ENCODE measurements at places on chromosomes 3 and 15. TPM values are rescaled to one million over a fixed set of nuclear protein-coding genes. Genes with fewer than 3 reads are reported as not detected.

IL16 gene
- 1.0 TPM for total RNA-seq

B4GALT4 gene
- 27.4 TPM for total RNA-seq

B3GNT5 gene
- 22.8 TPM for total RNA-seq

SENP8 gene
- 2.9 TPM for total RNA-seq

TF gene
- 9.5 TPM for total RNA-seq

CEP19 gene
- total RNA-seq: 7.1 TPM

CCDC54 gene
- not detected for total RNA-seq

PLCH1 gene
- total RNA-seq: 0.03 TPM

FGF12 gene
- total RNA-seq: 0.51 TPM

GUCA1C gene
- total RNA-seq: not detected

SPINK8 gene
- not detected for total RNA-seq

TMF1 gene
- total RNA-seq: 18.7 TPM

C3orf22 gene
- not detected for total RNA-seq

PP2D1 gene
- not detected for total RNA-seq

COL8A1 gene
- total RNA-seq: 0.13 TPM

RAB8B gene
- total RNA-seq: 17.6 TPM

PRSS50 gene
- 0.13 TPM for total RNA-seq

CCDC39 gene
- total RNA-seq: not detected

CPNE9 gene
- total RNA-seq: 0.13 TPM

GRCh38 chr3:168070919-168071318, 24.8 kb downstream of the GOLIM4 start:
- DNase-seq: no peak

DNA sequence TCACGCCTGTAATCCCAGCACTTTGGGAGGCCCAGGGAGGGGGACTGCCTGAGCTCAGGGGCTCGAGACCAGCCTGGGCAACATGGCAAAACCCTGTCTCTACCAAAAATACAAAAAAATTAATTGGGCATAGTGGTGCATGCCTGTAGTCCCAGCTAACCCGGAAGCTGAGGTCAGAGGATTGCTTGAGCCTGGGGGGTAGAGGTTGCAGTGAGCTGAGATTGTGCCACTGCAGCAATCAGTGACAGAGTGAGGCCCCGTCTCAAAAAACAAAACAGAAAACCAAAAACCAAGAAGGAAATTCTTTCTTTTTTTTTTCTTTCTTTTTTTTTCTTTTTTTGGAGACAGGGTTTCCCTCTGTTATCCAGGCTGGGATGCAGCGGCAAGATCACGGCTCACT, 3.5 kb downstream of the SPATA12 start:
- DNase-seq: no peak

GRCh38 chr15:68045289-68046265, 8.5 kb upstream of the PIAS1 start:
- DNase-seq: no peak

- no peak for DNase-seq
These were observed 209.2 kb upstream of the CTNNB1 start for GRCh38 chr3:40990062-40990456.

DNA sequence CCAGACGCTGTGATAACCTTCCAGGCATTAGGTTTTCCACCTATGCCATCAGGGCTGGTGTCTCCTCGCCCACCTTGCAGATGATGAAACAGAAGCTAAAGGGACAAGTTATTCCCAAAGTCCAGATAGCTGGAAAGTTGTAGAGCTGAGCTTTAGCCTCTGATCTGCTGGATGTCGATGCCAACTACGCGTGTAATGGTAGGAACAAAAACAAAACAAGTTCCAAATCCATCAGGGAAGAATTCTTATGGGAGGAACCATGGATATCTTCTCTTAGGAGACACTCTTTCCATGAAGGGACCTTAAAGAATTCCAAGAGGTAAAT, 28.1 kb upstream of the RHO start:
- no peak for DNase-seq

GRCh38 chr15:39628546-39629257, 47.8 kb downstream of the THBS1 start:
- DNase-seq: no peak

GRCh38 chr3:98013411-98014267, 21.5 kb downstream of the GABRR3 start:
- DNase-seq: no peak

- no peak for DNase-seq
These were observed 713.5 kb upstream of the LMCD1 start for GRCh38 chr3:7787871-7788828.

GRCh38 chr15:100180921-100181320, 160.9 kb downstream of the ADAMTS17 start:
- no peak for DNase-seq

DNA sequence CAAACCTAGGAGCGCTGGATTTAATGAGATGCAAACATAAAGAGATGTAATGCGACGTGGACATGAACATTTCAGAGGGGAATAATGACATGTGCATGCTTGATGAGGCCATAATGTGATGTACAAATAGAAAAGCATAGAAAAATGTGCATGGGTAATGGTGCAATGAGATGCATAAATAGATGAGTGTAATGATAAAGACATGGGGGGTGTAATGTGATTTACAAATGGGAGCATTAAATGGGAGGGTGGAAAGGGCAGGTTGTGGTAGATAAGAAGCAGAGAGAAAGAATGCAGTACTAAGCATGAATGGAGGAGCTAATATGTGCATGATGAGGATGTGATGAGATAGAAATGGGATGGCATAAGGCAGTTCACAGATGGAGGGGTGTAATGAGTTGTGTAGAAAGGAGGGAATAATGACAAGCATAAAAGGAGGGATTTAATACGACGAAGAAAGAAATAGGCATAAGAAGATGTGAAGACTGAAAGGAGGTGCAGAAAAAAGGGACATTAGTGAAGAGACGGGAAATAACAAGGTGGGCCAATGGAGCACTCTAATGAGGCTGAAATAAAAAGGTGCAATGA, 137.5 kb upstream of the CCNL1 start:
- DNase-seq: no peak

- no peak for DNase-seq
These were observed 8.5 kb downstream of the KLHL18 start for GRCh38 chr3:47291158-47291753.

DNA sequence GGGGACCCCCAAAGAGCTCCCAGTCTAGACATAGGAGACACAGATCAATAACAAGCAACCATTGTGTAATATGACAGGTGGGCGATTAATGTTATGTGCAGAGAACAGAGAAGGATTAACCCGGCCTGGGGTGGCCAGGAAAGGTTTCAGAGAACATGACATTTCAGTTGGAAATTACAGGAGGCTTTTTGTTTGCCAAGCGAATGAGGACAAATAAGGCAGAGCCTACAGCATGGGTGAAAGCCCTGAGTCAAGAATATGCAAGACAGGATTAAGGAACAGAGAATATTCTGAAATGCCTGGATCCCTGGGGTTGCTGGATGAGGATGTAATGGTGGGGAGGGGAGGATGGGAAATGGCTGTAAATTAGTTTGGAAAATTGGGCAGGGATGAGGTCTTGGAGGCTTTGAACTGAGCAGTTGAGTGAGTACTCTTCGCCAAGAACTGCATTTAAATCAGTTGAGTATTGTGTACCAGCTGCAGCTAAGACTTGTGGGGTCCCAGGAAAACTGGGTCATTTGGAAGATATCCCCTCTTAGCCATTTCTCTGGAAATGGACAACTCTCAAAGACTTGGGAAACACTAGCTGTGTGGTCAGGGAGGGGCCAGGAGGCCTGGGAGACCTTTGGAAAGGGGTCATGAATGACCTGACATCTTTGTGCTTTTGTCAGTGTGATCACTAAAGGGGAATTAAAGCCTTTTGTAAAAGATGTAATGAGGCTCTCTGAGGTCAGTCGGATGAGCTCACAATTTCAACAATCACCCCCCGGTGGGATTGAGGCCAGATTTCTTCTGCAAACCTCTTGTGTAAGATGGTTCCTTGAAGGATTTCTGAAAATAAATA, 198.6 kb upstream of the NR2E3 start:
- DNase-seq: no peak

- no peak for DNase-seq
These were observed 76.0 kb upstream of the ATP10A start for GRCh38 chr15:25939122-25939521.

- DNase-seq: no peak
These were observed 9.9 kb downstream of the KIF23 start for GRCh38 chr15:69424001-69424400.

DNA sequence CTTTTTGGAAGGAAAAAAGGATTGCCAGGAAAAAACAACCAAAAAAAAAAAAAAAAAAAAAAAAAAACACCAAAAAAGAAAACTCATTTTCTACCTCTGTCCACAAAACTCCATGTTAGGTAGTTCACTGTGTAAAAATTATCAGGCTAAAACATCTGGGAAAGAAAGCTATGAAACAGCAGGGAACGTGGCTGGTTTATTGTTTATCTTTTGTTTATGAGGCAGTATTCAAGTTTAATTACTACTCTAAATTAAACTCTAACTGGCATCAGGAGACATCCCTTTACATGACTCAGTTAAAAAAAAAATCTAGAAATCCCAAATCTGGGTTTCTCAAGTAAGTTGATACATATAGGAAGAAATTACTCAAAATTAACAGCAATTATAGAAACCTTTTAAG, 21.8 kb downstream of the MEIS2 start:
- no peak for DNase-seq

DNA sequence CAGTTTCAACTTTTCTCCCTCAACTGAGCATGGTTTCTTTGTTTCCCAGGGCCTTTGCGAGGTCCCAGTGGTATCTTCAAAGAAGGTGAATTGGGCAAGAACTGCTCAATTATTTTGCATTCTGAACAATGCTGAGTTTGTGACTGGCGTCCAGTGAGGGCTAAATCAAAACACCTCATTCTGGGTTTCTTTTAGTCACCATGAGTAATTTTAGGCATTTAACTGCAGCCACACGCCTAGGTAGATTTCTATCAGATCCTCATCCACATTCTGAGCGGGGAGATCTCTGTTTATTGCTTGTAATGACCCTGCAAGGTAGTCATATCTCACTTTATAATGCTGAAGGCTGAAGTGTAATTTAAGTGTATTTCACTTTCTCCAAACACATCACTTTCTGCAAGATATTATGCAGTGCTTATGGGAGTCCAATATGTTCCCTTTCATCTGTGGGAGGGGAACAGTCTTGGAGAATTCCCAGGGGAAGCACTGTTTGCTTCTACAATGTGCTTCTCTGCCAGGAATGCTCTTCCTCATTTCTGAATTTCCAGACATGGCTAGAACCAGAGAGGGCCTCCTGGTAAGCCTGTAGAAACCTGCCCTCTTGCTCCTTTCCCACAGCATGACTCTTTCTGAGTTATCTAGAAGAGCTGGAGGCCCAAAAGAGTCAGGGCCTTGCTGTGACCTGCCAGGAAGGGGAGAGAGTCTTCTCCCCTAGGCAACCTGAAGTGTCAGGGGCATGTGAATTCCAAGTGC, 91.7 kb downstream of the FRMD4B start:
- DNase-seq: no peak

GRCh38 chr3:171213907-171214306, 187.4 kb upstream of the SLC2A2 start:
- no peak for DNase-seq

GRCh38 chr3:30518181-30518864, 88.1 kb upstream of the TGFBR2 start:
- no peak for DNase-seq

DNA sequence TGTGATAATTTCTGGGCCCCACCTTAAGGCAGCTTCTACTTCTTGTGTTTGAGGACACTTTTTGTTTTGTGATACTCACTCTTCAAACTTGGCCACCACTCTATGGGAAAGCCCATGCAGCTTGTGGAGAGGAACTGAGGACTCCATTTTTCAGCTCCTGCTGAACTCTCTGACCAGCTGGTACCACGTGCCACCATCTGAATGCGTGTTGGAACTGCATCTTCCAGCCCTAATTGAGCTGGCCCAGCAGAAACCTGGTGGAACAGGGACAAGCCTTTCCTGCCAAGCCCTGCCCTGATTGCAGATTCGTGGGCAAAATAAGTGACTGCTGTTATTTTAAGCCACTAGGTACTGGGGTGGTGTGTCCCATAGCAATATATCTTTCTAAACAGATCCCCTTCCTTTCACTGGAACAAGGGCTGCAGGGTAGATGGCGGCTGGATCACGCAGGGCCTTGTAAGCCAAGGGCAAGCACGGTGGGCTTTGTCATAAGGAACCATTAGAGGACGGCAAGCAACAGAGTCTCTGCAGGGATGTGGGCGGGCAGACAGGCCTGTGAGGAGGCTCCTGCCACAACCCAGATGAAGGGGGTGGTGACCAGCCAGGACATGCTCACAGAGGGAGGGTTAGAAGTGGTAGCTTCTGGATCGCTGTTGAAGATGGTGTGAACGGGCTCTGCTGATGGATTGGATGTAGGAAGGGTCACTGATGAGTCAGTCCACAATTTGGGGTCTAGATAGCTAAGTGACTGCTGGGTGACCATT, 9.5 kb downstream of the H1-8 start:
- DNase-seq: no peak

DNA sequence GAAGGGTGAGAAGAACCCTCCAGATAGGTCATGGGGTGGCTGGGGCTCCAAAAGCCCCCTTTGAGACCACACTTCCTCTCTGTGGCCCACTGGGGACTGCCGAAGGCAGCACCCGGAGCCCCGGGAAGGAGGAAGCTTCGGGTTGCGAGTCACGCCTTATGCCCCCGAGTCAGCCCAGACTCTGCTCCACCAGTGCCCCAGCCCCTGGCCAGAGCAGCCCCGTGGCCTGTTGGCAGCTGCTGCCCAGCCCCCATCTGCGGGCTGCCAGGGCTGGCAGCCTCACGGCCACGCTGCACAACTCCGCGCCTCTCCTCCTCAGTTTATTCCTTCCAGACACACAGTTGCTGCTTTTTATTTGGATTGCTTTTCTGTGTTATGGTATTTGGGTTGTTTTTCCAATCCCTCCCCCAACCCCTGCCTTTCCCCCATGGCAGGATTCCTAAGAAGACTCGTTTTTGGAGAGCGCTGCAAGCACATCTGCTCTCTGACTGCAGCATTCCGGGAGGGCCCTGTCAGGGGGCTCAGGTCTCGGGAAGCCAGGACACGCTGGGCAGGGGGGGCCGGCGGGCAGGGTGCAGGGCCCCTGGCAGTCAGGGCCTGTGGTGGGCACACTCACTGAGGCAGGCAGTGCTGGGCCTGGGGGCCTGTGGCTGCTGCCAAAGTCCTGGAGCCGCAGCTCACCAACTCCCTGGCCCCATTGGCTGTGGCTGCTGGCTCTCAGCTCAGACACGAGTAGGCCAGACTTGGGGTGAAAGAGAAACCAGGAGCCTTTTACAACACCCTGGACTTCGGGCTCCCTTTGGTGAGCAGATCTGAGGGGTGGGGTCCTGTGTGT, 20.2 kb downstream of the MAGEF1 start:
- no peak for DNase-seq

- no peak for DNase-seq
These were observed 82.8 kb upstream of the HES1 start for GRCh38 chr3:194053136-194053535.

- DNase-seq: no peak
These were observed 20.2 kb downstream of the RYR3 start for GRCh38 chr15:33330931-33331330.
